ENCODE measurements at places on chromosomes 12 and 14.

GRCh38 chr12:71194657-71195056 lies 36.9 kb upstream of the TSPAN8 start:
- no peak for DNase-seq

DNA sequence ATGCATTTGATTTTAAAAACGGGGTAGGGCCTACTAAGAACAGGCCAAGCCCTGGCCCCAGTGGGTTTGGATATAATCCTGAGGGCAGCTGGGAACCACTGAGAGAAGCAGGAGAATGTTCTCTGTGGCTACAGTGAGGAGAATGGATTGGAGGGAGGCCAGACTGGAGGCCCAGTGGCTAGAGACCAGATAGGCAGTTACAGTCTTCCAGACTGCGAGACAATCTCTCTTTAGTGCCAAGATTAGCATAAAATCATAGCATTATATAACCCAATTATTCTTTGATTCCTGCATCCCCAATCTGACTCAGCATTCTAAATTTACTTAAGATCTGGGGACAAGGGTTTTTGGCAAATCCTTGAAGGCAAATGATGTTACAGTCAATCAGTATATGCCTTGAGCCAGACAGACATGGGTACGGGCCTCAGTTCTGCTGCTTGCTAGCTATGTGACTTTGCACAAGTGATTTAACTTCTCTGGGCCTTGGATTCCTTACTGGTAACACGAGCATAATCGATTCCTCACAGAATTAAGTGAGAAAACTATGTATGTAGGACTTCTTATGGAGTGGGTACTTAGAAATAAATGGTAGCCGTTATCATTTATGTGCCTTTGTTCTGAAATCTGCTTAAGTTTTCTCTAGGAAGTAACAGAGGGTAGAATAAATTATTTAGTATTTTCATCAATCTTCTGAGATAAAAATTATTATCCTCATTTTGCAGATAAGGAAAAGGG lies 18.3 kb downstream of the NINJ2 start:
- no peak for DNase-seq

DNA sequence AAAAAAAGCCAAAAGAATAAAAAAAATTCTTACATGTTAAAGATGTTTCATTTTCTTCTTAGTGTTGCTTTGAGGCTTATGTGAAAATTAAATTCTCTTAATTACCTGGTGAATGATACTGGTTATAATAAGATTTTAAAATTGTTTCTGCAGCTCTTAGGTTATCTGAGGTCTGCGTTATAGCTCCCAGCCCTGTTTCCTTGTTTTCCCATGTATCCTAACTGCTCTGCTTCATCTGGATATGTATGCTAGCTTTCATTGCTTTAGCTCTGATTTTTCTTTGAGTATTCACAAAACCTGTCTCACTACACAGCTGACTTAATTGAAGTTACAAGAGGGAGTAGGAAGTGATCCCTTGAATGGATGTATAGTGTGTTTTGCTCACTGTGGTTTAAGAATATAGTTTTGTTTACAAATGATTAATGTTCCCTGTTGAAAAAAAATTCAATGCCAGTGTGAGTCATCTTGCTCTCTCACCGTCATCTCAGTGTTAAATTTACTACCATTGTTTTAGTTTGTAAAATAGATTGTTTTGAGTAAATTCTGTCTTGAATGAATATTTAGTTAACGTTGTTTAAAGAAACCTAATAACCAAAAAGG lies 26.8 kb downstream of the CPSF6 start:
- DNase-seq, result no peak

- no peak for DNase-seq
Measured at GRCh38 chr12:113537046-113537750, 65.5 kb upstream of the LHX5 start.

DNA sequence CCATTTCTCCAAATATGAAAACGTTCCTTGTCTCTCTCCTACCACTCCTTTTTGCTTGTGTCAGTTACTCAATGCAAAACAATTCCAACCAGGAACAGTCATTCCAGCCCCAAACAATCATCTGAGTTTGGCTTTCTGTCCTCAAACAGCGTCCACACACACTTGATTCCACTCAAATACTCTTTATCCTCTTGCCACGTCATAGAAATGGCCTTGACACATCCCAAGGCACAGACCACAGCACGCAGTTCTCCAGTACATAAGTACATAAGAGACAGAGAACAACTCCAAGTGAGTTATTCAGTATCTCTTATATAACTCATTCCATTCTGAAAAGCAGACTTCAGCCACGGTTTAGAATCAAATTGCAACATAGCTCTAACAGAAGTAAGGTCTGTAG lies 299.2 kb downstream of the RPS29 start:
- no peak for DNase-seq
